Right forelimb (tissue), 1 donor: ENCODE measurements at places on chromosomes 7 and 10.

DNA sequence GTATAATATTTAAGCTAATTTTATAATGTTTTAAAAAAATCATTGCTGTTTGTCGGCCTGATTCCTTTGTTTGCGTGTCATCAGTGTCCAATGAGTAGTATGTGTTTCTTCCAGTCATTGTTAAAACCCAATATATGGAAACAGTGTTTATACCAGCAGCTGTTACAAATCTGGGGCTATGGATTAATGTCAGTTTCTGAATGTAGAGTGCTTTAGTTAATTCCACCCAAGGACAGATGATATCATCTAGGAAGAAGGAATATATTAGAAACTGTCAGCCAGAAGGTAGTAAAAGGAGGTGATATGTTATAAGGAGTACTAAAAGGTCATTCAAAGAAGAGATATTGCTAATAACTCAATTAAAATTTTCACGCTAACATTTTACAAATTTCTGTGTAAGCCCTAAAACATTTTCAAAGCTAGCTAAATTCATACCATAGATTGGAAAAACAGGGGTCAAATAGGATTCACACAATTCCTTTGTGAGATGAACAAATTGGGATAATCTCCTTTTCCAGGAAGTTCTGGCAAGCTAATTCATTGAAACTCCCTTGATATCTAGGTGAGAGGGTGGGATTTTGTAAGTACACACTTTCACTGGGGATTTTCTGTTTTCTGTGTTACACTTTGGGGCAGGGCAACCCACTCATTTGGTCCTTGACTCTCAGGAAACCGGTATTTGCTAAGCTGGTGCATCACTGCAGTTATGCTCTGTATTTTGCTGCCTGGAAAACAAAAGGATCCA, 448.8 kb downstream of the LRMDA start:
- no peak for DNase-seq

DNA sequence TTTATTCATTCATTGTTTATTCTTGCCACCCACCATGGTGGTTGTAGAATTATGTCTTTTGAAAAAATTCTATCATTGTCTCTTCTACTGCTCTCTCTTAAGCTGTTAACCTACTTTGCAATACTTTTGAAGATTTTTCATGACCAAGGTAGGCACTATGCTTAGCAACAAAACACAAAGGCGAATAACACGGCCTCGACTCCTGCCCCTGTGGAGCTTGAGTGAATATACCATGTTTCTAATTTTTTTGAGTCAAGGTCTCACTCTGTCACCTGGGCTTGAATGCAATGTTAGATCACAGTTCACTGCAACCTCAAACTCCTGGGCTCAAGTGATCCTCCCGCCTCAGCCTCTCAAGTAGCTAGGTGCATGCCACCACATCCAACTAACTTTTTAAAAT, 39.4 kb downstream of the APBB1IP start:
- DNase-seq, result no peak

GRCh38 chr10:75375838-75376237, 25.7 kb downstream of the ZNF503 start:
- DNase-seq, result no peak

- no peak for DNase-seq
These were observed 196.1 kb downstream of the NXPH1 start for GRCh38 chr7:8629504-8629903.

GRCh38 chr7:75018570-75019364, 54.3 kb downstream of the CASTOR2 start:
- no peak for DNase-seq

- DNase-seq, result no peak
These were observed 156.5 kb upstream of the NPS start for GRCh38 chr10:127392351-127393235.

GRCh38 chr10:124389613-124390361, 28.9 kb downstream of the OAT start:
- DNase-seq, result no peak

GRCh38 chr10:98391578-98391991, 23.4 kb downstream of the PYROXD2 start:
- DNase-seq, result no peak

GRCh38 chr7:143222782-143223181, 945 bp downstream of the TAS2R40 start:
- DNase-seq, result no peak

DNA sequence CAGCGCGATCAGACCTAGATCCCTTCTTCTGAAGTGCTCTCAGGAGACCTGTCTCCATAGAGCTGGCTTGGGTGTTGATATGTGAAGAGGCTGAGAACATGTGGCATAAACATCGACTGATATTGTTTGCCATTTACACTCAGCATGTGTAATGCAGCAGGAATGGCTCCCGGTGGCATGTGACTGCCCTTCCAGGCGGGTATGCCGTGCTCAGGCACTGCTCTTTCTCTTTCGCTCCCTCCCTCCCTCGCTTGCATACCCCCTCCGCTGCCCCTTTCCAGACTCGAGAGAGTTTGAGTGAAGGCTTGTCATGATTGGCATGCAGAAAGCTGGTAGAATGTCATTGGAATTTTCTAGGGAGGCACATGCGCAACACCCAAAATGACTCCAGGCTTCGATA, 107.3 kb upstream of the PDCD4 start:
- no peak for DNase-seq

DNA sequence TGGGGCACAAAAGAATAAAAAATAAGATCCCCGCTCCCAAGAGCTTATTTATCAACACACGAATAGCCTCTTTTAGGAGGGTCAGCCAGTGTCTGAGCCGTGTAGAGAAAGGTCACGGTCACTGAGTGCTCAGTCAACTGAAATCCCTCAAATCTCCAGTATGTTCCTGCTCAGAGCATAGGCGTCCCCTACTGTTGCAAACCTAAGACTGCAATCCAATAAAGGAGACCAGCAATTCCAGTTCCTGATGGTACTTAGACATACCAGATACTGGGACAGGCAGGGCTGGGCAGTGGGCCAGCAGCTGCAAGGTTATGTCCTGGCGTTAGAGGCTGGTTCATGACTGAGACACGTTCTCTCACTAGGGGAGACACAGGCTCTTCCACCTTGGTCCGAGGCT, 93.6 kb downstream of the CACNB2 start:
- DNase-seq, result no peak

- DNase-seq, result no peak
These were observed 75.4 kb downstream of the HDAC9 start for GRCh38 chr7:18570890-18571478.

GRCh38 chr10:6513476-6513875, 66.6 kb downstream of the PRKCQ start:
- no peak for DNase-seq

DNA sequence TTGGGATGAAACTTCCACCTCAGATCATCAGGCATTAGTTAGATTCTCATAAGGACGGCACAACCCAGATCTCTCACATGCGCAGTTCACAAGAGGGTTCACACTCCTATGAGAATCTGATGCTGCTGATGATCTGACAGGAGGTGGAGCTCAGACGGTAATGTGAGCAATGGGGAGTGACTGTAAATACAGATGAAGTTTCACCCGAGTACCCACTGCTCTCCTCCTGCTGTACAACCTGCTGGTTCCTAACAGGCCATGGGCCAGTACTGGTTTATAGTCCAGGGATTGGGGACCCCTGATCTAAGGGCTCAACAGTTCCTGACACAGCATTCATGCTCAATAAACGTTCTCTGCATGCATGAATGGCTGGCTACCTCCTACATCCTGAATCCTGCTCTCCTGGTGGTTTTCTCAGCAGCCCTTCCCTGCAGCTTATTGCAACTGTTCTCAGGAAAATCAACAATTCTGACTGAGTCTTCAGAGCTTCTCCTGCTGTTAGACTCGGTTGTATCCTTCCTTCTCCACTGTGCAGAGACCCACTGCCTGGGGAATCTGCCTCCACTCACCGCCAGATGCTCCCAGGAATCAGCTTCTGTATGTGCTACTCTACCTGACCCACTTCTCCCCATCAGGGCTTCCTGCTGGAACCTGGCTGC, 17.4 kb downstream of the PDE6C start:
- DNase-seq, result no peak

DNA sequence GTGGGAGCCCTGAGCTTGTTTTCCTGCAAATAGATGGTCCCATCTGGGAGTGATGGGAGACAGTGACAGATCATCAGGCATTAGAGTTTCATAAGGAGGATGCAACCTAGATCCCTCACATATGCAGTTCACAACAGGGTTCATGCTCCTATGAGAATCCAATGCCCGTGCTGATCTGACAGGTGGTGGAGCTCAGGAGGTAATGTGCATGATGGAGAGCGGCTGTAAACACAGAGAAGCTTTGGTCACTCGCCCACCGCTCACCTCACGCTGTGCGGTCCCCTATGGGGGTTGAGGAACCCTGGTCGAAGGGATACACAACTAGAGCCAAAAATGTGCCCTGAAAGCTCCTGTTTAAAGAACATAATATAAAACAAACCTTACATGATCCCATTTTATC, 88.5 kb upstream of the CREB5 start:
- no peak for DNase-seq

DNA sequence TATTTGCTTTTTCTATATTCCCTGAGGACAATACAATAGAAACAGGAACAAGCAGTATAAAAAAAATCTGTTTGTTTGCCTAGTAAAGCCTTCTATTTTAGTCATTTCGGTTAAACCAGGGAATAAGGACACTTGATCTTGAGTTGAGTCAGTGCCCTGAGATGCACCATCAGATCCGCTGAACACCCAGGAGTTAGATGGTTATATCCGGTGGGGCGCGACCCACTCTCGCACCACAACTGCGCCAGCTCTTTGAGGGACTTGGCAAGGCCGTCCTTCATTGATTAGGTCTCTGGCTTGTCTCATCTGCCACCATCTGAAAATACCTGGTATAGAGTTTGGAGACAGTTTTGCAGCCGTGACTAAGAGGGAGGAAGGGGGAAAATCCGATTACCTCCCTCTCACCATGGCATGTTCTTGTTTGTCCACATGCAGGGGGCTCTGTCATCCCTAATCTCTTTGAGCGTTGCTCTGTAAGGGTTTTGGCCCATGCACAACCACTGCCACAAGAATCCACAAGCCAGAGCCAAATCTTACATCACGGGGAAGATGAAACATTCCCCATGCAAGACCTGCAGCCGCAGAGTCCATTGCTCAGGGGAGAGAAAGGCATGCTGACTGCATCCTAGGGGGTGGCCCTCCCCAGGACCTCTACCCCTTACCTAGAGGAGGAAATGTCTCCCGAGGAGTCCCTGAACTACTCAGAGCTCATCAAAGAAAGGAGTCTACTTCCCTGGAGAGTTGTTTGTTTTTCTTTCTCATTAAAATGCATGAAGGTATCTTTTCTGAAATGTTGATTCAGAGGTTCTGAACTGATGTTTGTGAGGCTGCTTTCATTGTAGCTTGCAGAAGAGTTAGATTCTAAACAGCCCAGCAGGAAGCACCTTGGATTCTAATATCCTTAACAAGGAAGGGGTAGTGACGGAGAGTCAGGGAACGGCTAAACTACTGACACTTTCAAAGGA, 101.6 kb upstream of the FAM171A1 start:
- DNase-seq, result no peak

DNA sequence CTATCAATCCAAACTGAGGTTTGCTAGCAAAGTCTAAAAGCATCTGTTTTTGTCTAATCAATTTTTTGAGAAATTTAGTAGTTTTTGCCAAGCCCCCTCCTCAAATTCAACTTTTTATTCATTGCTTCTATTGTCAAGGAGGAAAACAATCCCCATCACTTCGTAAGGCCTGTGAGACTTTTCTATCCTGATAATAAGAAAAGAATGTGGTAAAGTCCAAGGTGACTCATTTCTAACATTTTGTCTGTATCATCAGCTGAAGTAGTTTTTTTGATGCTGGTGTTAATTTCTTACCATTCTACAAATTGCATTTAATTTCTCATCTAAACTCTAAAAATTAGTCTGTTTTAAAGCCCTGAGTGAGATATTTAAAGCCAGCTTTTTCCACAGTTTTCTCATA, 11.7 kb downstream of the ANK3 start:
- DNase-seq, result no peak

GRCh38 chr7:133056370-133057238, 25.3 kb downstream of the CHCHD3 start:
- no peak for DNase-seq

DNA sequence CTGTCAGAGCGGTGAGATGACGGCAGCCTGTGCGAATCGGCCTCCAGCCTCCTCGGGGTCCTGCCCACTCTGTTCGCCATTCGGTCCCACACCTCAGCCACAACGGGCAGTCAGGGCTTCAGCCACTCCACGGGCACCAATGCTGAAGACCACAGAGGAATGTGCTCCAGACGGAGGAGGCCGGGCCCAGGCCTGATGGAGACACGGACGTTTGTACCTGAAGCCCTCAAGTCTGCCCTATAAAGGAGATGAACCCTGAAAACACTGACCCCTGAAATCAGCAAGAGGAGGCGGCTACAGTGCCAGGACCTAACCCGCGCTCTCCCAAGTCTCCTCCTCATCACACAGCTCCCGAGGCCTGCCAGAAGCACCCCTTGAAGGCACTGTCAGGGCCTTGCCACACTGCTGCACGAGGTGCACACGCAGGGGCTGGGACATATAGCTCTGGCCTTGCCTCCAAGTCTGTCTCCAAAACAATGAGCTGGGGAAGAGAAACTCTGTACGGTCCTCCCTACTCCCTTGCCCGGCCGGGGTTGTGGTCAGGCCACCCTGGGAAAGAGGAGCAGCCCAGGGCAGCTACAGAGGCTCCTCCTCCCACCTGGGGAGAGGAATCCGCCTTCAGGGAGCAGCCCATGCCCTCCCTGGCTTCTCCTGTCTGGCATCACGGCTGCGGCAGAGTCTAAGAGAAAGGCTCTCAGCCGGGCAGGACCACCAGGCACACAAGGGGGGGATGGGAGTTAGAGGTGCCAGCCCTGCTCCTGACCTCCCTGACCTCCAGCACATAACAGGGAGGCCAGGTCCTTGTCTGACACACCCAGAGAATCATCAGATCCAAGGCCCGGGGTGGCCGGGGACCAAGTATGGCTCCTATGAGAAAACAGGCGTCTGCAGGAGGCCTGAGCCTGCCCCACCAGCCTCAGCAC, 310.1 kb downstream of the PTPRN2 start:
- DNase-seq, result no peak

- peak; percentile 96 for DNase-seq
These were observed at the start of gene METTL27 for GRCh38 chr7:73842067-73842976. METTL27 (minus strand) TSS chr7:73842516; CDS start chr7:73842140, 376 bp downstream.

DNA sequence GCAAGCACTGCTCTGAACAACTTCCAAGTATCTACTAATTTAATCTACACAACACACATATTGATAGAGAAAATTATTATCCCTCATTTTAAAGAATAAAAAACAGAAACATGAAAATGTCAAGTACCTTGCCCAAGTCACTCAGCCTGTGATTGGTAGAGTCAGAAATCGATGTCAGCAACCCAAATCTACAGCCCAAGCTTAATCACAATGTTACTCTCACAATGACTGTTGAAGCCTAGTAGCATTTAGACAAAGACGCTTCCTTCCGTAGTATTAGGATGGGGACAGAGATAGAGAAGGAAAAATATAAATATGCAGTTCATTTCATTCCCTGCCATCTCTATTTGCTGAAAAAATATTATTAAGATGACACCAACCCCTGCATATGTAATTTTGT, 242.5 kb downstream of the ELMO1 start:
- no peak for DNase-seq

DNA sequence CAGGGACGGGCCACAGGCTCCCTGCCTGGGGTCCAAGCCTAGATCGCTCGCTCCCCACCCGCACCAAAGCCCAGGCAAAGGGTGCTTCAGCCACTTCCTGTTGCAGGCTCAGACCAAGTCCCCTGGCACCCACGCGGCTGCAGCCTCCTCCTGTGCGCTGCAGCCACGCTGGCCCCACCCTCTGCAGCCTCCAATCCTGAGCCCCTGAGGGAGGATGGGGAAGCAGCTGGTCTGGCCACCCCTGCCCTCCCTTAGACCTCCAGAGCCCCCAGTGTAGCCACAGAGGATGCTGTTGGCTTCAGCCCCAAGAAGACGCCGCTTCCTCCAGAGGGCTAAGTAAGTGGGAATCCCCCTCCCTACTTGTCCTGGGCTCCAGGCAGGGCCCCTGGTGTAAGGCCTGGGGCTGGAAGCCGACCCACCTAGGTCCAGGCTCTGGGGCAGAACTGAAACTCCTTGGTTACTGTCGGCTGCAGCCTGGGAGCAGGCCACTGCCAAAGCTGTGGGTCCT, 9.4 kb downstream of the LIMK1 start:
- DNase-seq, result no peak
